ENCODE measurements at places on chromosomes 1 and 21.

DNA sequence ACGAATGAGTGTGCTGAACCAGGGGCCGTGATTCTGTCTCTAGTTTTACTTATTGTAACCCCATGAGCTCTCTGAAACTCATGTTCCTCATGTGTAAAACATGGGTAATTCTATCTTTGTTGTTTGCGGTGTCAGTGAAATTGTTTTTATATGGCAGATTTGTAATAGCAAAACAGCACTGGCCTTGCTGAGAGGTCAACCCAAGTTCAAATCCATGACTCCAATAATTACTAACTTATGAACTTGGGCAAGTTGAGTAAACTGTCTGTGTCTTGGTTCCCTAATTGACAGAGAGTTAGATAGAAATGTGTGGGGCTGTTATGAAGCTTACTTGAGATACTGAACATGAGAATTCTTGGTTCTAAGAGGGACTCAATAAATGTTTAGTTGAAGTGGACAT is 17.8 kb downstream of the C1orf116 start:
- DNase-seq: no peak

DNA sequence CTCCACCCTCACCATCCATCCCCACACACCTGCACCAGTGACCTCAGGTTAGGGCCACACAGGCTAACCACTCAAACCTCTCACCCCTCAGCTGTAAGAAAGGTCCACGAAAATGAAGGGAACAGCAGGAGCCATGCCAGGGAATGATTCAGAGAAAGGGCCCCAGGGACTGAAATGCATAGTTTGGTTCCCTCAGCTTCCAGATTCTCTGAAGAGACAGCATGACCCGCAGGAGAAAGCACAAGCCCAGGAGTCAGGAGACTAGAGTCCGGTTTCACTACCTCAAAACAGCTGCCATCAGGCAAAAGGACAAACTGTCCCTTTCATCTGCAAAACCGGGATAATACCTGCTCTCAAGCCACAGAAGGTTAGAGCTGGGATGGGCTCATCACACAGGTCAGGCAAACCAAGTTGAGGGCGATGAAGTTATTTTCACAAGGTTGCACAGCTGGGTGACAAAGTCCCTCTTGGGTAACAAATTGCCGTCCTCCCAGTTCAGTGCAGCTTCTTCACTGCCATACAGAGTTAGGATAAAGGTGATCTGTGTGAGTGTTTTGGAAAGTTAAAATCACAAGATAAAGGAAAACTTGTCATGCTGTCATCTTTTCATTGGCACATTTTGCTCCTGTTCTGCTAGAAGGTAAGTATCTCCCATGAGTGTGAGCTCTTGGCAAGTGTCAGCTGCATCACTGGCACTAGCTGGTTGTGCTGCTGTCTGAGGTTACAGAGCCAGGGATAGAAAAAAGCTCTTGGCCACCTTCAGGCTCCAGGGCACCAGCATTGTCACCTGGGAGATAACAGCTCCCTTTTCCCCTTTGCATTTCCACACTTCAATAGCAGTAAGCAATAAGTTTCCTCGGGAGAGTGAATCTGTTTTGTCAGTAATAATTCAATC is 120.4 kb downstream of the KCNH1 start:
- DNase-seq: no peak

DNA sequence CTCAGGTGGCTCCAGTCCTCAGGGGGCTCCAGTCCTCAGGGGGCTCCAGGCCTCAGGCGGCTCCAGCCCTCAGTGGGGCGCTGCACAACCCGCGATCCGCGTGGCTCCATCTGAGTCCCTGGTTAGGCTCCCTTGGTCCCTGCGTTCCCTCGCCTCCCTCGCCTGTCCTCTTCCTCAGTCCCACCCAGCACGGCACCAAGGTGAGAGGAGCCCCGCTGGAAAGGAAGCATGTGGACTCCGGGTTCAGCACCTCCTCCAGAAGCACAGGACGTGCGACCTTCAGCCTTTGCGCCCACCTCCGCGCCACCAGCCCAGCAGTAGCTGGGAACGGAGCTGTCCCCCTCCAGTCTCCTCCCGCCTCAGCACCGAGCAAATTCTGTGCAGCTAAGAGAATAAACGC is 8.1 kb upstream of the OR2M5 start:
- no peak for DNase-seq

GRCh38 chr1:52482326-52483004 is 70.4 kb downstream of the TUT4 start:
- no peak for DNase-seq
